ENCODE measurements at places on chromosomes 2 and 18. TPM values are rescaled to one million over a fixed set of nuclear protein-coding genes. Genes with fewer than 3 reads are reported as not detected.

ID2 gene
- polyA plus RNA-seq = 14.7 TPM

ARHGEF33 gene
- polyA plus RNA-seq = 0.05 TPM

TEX44 gene
- polyA plus RNA-seq = not detected

DNA sequence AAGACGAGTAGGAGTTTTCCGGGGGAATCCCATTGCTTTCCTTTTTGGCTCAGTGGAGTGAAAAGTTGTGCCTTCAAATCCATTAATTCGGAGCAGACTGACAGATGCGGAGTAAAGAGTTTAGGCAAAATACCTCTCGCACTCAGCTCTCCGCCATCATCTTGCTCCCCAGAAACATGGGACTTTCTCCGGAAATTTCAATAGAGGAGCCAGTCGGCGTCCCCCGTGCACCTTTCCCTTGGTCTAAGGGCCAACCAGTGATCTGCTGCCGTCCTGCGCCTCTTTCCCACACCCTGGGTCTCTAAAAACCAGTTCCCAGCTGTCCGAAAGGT is 318 bp downstream of the TYW5 start:
- DNase-seq = no peak

DNA sequence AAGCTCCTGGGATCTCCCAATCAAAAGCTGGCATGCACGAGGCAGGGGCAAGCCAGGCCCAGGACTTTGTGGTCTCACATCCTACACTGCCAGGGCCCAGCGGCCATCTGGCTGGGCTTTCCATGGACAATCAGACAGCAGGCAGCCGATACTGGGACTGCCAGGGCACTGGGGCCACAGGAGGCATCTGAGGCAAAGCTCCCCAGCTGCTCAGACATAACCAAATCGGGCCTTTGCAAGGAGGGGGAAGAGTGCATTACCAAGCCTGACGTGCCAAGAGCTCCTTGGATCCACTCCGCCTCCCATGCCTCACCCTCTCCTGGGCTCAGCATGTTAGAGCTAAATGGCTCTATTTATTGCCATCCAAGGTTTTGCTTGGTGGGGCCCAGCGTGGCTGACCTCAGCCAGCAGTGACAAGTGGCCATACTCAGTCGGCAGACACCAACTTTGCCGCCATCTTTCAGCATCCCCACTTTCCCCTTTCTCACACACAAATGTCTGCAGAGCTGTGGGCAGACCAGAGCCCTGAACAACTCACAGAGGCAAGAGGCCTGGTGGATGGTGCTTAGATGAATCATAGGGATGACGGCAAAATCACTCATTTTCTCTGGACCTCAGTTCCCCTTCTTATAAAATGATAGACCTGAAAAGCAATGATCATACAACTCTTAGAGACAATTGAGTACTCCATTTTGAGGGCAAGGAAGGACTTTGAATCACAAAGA is 200.8 kb downstream of the TTC32 start:
- DNase-seq = no peak

GRCh38 chr2:47054868-47055267 is 100.2 kb downstream of the STPG4 start:
- no peak for DNase-seq
